IPS DF 6.9 (cell line): ENCODE measurements at places on chromosomes 12 and 14.

DNA sequence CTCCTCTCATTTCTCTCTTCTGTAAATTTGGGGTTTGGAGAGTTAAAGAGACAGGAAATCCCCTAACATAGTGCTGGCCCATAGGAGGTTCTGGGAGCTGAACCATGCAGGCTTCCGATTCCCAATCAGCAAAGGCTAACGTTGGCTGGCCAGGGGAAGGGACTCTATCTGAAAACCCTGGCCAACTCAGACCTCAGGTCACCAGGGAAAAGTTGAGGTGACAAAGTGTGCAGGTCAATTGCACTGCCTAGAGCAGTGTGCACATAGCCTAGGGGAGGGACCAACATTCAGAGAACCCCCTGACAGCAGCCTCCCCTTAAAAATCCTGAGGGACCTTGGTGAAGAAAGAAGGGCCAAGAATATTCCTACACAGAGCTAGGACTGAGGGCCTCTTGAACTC, 38.9 kb downstream of the TTC7B start:
- no peak for DNase-seq

DNA sequence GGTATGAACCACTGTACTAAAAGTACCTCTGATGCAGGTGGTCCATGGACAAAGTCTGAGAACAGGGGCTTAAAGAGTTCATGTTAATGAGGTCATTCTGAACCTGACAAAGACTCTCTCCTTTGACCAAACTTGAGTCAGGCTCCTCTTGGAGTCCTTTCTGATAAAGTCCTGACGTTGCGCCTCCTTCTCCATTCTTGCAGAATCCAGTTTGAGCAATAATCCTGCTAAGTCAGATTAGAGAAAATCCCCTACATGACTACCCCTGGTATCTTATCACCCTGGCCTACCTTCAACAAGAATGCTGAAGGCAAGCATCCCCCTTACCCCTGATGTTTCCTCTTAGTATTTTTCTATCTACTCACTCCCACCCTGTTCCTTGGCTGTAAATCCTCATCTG, 46.0 kb upstream of the ISM2 start:
- no peak for DNase-seq

DNA sequence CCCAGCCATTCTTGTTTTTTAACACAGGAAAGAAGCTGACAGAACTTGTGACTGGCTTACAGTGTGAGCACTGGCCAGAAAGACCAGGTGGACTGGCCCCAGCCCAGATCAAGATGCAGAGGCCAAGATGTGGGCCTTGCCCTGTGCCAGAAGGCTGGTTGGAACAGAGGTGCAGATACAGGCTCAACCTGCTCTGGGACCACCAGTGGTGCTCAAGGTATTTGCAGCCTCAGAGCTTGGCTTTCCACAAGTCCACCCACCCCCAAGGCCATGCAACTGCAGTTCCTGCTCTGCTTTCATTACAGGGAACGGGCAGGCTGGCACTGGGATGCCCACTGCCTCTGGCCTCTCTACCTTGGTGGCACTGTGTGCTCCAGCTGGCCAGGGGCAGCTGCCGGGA, 23.3 kb downstream of the ZFC3H1 start:
- no peak for DNase-seq

DNA sequence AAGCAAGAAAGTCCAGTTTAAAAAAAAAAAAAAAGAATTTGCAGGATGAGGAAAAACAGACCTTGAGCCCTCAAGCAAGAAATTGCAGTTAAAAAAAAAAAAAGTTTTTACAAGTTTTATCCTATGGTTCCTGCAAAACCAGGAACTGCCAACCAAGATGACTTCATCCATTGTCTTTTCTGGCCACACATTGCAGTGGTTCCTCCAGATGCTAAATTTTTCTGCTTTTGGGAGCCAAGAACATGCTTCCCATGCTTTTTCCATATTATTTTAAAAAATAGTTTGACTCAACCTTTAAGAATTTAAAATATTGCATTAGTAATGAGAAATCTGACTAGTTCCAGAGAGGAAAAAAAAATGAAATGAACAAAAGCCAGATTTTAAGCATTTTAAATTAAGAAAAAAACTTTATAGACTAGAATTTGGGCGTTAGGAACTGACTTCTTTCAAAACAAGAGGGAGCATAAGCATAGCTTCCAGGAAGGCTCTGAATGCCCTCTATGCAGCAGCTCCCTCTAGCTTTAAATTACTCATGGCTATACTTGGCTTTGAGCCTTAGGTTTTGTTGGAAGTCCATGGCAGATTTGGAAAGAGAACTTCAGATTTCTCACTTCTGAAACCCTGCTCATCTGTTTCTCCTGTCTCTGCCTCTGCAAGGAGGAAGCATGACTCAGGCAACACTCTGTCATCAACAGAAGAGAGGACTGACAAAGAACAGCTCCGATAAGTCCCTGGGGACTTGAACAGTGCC, 124.5 kb downstream of the GPR65 start:
- DNase-seq, result no peak

GRCh38 chr12:47753021-47754001, 5.4 kb downstream of the RAPGEF3 start:
- DNase-seq, result no peak

DNA sequence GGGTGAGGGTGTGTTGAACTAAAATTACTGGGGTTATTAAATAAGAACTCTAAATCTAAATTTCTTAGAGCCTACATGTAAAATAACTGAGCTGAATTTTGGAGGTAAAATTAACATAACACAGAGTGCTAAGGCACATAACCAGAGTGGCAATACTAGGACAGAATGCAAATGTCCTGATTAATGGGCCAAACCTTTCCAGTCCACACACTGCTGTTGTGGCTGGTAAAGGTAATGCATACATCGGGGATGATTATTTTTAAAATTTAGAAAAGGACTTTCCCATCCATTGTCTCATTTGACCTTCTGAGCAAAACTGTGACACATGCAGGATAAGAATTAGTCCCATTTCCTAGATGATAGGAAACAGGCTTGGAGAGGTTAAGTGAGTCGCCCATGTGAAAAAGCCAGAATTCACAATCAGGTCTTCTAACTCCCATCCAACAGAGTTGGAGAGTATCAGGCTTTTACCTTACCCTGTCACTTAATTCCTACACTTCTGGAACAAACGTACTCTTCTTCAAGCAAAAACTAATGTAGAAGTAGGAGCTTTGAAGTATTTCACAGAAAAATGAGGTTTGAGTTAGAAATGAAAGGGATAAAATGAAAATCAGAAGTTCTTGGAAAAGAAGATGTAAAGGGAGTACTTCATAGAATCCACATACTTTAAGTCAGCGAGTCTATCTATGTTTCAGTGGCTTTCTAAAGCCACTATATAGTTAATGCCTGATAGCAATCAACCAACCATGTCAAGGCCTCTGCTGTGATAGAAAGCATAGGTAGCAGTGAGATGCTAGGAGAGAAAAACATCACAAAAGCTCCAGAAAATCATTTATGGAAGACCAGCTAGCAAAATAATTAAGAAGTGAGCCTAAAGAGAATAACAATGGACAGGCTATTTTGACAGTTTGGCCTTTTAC, 334.9 kb upstream of the DIO2 start:
- DNase-seq, result no peak

DNA sequence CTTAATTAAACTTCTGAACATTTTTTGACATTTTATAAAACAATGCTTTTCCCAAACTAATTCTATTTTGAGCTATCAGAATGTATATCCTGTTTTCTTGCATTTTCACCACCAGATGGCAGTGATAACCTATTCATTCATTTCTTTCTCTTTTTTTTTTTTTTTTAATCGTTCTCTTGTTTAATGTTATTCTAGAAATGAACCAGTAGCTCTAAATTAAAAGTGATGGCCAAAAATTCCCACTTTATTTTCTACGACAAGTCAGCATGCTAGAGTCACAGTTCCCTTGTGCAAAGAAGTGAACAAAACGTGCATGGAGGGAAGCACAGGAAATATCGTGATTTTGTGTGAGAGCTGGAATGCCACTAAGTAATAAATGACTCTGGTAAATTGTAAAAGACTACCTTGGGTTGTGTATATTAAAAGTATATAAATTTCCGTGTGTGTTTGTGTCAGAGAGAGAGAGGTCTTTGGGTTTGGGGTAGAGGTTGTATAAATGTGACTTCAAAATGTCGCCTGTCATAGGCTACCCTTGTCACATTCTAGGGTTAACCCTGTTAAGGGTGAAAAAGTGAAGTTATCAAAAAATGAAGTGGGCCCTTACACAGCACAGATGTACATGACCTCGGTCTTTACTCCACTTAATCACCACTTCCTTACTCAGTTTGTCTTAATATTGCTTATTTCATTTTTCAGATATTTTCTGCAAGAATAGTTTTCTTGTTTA, 40.4 kb upstream of the LDHB start:
- no peak for DNase-seq

DNA sequence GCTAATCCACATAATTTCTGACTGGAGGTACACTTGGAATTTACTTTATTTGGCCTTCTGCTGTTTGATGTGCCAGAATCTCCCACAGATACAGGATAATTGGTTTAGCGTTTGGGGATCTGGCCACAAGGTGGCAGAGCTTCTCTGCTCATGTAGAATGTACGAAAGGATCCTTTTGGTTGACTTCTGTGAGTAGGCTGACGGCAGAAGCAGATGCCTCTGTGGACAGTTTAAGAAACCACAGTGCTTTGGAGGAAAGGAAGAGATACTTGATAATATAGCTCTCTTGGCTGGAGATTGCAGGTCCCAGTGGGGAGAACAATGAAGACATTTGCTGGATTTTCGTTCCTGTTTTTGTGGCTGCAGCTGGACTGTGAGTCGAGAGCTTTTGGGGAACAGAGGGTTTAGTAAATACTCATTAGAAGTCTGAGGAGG, 75.3 kb upstream of the OR4E1 start:
- DNase-seq, result peak; percentile 43
